ENCODE measurements at places on chromosomes 4 and X.

DNA sequence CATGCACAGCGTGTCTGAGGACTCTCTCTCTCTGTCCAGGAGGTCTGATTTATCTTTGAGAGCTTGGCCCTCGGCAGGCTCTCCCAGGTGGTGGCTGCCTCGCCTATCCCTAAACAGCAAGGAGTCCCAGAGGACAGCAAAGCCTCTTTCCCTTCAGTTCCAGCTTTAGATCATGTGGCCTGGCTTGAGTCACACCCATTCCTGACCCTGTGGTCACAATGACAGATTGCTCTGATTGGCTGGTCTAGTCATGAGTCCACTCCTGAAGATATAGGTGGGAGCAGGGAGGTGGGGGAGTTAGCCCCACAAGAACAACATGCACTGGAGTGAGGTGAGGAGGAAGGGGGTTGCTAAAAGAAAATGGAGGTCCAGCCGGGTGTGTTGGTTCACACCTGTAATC is 12.1 kb upstream of the PORCN start:
- DNase-seq, result no peak

- no peak for DNase-seq
Observed at GRCh38 chr4:83010111-83010521, 507 bp downstream of the LIN54 start.

GRCh38 chr4:69708211-69708610 is 52.2 kb downstream of the SULT1B1 start:
- no peak for DNase-seq

DNA sequence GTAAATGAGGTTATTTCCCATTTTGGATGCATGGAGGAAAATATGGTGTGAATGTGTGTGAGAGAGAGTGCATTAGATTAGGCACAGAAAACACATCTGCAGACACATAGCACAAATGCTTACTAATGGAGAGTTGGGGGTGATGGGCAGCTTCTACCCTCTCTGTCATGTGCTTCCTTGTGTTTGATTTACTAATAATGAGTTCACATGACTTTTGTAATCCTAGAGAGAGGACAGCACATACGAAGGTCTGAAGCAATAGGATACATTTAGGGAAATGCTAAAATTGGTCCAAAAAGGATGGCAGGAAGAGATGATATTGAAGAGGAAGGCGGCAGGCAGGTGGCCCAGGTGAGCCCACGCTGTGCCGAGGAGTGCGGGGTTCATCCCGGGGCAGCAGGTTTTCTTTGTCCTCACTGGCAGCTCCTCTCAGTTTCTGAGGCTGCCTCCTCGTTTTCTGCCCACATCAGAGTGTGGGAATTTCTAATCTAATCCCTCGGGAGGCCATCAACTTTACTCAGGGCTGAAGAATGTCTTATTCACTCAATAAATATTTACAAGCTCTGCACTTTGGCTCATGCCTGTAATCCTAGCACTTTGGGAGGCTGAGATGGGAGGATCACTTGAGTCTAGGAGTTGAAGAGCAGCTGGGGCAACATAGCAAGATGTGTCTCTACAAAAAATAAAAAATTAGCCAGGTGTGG is 15.9 kb upstream of the MAP9 start:
- no peak for DNase-seq

DNA sequence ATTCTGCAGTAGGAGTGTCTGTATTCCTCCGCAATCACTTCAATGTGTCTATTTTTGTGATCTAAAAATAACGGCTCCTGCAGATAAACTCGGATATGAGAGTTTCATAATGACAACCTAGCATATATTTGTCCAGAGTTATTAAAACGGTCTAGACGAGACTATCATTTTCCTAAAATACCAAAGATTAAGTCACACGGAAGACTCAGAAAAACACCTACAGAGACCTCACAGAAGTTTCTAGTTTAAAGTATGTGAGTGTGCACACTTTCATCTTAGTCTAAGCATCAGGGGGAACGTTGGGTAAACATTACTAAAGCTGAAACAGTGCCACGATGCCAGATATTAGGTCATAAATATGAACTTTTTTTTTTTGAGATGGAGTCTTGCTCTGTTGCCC is 156.9 kb downstream of the AFAP1 start:
- no peak for DNase-seq

- no peak for DNase-seq
Observed at GRCh38 chr4:7398104-7398423, 36.7 kb downstream of the PSAPL1 start.

DNA sequence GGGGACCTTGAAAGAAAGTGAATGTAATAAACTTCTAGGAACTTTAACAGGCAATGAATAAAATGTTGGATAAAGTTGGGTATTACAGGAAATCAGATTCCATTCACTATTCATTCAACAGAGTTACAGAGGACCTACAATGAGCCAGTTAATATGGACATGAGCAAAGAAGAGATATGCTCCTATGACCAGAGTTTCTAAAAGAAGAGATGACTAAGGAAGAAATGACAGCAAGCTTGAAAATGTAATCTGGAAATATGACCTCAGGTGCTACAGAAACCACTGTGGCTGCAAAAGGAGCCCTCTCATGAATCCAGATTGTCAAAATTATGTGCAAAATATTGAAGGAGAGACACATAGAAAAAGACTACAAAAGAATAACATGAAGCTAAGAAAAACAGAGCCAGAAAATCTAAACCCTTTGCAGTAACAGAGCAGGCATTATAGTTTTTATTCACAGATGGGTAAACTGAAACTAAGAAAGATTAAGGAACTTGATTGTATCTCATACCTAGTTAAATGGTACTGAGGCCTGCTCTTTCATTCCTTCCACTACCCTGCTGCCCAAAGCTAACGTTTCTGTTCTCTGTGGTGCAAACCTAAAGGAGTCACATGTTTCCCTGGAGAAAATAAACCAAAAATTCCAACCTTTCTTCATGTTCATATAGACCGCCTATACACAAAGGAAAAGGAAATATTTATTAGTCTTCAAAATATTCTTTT is 378.3 kb downstream of the GBA3 start:
- DNase-seq, result no peak

- DNase-seq, result no peak
Observed at GRCh38 chr4:39278476-39278875, 87.7 kb downstream of the RFC1 start.

DNA sequence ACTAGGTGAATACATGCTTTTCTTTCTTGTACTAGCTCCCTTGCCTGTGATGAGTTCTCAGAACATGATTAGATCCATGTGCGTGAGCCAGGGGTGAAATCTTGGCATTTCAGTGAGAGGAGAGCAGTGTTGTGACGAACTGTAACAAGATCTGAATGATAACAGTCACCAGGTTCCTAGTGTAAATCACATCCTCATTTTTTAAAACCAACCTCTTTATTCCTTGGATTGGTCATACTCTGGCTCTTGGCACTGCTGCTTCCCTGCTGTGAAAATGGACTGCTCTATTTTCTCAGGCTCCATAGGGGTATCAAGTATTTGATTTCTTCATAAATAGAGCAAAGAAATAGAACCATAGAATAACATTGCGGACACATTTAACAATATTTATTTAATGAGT is 206.3 kb downstream of the SLC4A4 start:
- no peak for DNase-seq

GRCh38 chr4:125992891-125993290 is 678.1 kb downstream of the FAT4 start:
- no peak for DNase-seq

DNA sequence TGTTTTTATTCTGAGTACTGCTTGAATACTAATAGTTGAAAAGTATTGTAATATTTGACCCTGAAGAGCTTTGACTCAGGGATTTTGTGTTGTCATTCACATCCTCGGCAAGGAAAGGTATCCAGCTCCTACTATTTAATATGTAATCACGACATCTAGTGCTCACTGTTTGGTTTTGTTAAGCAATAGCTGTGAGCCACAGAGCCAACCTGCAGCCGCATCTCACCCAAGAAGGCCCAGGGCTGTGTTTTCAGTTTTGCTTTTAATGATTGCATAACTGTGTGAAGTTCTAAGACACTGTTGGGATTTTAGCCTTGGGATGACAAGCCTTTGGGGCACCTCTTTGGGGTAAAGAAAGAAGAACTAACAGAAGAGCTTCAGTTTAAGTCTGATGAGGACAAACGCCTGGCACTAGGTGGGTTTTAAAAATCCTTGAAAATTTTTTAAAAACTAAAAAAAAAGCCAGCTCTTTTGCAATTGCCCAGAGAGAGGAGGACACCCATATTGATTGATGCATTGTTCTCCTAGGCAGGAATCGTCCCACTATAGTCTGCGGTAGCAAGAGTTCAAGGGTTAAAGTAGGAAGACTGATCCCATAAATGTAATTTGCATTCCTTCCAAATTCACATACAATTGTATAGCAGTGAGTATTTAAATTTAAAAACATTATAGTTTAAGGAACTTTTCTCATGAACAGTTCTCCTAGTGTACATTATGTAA is 157.8 kb downstream of the RELL1 start:
- DNase-seq, result no peak

All from NCI-H1930 (cell line).